ENCODE measurements at places on chromosomes 13 and 19. TPM values are rescaled to one million over a fixed set of nuclear protein-coding genes. Genes with fewer than 3 reads are reported as not detected.
A peak's percentile ranks its signal among the peaks of the same experiment; 100 is the strongest.

Gene TMEM145
- 0.53 TPM for total RNA-seq

GRCh38 chr13:48562296-48563066 lies 29.6 kb upstream of the RCBTB2 start:
- peak; percentile 76 for DNase-seq

- DNase-seq: no peak
Measured at GRCh38 chr13:39577838-39578491, 25.0 kb downstream of the LHFPL6 start.

Gene AKT2
- total RNA-seq: 142 TPM

Gene GPI
- 839 TPM for total RNA-seq

DNA sequence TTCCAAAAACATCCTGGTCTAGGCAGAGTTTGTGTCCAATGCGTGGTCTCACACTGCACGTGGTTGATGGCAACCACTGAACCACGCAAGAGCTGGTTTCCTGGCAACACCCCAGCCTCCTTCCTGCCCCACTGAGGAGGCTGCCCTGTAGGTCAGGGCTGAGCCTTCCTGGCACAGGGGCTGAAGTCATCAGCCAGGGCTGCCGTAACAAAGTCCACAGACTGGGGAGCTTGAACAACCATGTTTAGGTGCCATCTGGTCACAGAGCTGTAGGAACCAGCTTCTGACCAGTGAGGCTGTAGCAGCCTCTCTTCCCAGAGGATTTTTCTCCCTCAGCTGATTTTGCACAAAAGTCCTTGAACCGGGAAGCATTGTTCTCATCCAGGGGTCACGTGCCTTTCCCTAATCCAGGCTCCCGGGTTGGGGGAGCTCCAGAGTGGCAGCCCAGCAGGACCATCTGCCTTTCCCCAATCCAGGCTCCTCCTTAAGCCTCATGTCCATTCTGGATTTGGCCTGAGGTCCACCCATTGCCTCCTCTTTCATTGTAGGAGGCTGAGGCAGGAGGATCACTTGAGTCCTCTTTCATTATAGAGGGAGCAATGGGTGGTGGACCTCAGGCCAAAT lies 53.9 kb downstream of the CHST8 start:
- DNase-seq: no peak

Gene HPN
- 0.09 TPM for total RNA-seq

DNA sequence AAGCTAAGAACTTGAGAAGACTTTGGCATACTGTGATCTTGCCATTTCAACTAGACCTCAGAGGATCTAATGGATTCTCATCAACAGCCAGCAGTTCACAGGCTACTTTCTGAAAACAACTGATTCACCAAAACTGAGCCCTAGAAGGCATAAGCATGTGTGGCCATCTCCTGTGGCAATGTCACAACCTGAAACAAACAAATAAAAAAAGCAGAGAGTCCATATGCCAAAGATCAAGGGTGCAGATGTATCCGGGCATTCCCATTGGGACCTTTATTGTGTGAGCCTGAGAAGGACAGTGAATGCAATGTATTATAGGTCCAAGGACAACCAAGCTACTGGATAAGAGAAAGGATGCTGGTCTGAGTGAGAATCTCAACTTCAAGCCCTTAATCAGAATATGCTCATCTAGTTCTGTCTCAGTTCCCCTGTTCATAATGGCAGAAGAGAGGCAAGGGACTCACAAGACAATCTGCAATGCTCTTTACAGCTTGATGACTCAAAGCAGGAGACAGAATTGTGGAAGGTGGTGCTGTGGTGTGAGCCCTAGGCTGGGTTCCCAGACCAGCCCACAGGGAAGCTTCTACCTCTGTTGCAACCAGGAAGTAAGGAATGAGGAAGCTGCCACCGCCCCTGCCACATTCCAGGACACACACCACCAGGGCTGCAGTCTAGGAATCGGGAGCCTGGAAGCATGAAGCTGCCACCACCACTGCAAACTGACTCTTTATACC lies 133.7 kb downstream of the RAP2A start:
- DNase-seq: no peak

Gene KLF5
- total RNA-seq: 4.6 TPM

Gene MIA
- 0.57 TPM for total RNA-seq

Gene SOX1
- total RNA-seq: not detected

GRCh38 chr19:34235425-34235940 lies 18.9 kb upstream of the GARRE1 start:
- DNase-seq: no peak

GRCh38 chr13:31996601-31997000 lies 35.0 kb upstream of the FRY start:
- no peak for DNase-seq

Gene ZNF723
- total RNA-seq: not detected

All from activated CD4-positive, alpha-beta T cell treated with anti-CD3 and anti-CD28 coated beads for 36 hours (primary cell).